ENCODE measurements at places on chromosomes 2 and 18. TPM values are rescaled to one million over a fixed set of nuclear protein-coding genes. Genes with fewer than 3 reads are reported as not detected.

DNA sequence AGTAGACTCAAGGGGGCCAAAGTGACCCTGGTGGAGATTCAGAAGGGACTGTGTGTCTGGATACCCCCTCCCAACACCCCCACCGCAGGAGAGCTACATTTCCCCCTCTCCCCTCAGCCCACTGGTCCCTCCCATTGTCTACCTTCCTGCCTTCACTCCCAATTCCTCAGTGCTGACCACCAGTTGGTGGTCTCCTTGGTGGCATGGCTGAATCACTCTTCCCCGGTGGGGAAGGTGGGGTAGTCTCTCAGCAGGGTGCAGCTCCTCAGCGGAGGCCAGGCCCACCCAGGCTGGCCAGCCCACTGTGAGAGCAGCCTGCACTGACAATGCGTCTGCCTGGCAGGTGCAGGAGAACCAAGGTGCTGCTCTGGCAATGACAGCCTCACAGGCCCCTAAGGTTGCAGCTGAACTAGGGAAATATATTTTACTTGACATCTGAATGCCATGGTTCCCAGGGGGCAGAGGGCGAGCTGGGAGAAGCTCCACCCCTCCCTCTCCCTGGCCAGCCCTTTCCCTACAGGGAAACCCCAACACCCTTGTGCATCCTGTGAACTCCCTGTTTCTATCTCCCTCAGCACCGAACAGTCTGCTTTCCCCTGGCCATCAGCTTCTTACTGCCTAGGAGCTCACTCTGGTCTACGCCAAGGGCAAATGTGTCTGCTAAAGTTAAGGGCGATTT lies 62.6 kb upstream of the PAX8 start:
- no peak for DNase-seq

GRCh38 chr2:156673333-156673615 lies 237.1 kb downstream of the GPD2 start:
- no peak for DNase-seq

- DNase-seq: no peak
Measured at GRCh38 chr2:38121481-38121880, 45.5 kb upstream of the CYP1B1 start.

DNA sequence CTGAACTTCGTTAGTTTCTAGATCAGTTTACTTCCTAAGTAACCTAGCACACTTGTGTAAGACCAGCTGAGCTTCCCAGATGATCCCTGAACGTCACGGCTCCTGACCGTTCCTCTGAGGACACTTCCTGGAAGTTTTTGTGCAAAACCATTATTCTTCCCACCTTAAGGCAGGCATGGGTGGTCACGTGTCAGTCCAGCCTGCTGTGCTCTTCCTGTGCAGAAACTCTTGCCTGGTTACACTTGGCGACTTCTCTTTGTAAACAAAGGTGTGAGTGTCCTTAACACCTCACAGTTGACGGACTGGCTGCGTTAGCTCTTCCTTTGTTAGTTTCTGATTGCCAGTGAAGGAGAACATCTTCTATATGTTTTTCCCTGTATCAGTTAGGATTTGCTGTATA lies 118.3 kb downstream of the SH3RF3 start:
- no peak for DNase-seq

DNA sequence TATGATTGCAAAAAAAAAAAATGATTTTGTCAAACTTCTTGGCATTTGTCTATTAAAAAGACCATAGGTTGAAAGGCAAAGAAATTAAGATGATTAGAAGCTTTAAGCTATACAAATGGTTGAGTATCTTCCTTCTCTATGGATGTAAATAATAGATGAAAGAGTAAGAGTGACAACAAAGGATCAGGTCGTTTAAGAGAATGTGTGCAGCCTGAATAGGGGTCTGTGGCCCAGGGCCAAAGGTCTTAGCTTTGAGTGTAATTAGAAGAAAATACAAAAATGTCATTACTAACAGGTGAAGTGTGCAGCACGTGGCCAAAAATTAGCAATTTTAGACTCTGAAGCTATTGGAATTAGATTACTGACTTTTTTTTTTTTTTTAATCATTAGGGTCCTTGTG lies 122.4 kb downstream of the GREB1L start:
- no peak for DNase-seq

Gene STARD6
- not detected for total RNA-seq

Gene DYNC2LI1
- total RNA-seq: 10.9 TPM

Gene CCDC74B
- 2.5 TPM for total RNA-seq

Gene SERPINB4
- not detected for total RNA-seq

GRCh38 chr18:28584731-28585130 lies 407.8 kb upstream of the CDH2 start:
- DNase-seq: no peak

DNA sequence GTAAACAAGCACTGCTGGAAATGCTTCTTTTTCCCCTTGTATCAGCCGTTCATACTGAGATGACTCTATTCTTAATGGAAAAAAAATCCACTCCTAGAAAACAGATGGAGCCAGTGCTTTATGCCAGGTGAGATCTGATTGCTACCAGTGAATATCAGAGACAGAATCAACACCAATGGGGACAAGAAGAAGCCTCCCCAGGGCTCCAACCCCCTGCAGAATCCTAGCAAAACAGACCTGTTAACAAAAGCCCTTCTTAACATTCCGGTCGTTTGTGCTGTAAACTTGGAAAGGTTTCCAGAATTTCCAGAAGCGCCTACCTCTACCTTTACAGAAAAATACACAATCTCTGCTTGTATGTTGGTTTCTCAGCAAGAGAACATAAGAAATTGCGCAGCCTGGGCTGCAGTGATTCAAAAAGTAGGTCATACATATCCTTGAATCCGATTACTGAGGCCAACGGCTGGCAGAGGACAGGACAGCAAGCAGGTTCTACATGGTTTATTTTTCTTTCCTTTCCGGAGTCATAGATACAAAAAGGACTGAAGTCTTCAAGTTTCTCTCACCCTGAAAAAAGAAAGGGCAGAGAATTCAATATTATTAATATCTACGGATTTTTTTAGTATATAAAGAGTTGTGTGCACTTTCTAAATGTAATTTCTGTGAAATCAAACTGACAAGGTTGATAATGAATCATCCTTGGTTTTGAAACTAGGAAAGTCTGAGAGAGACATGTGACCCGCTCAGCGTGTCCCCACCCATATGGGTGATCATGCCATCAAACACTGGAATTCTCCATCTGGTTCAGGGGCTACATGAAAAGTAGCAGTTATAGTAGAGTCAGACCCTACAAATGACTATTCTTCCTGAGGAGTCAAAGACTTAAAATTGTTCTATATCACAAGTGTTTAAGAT lies 266.7 kb upstream of the MGAT5 start:
- no peak for DNase-seq

DNA sequence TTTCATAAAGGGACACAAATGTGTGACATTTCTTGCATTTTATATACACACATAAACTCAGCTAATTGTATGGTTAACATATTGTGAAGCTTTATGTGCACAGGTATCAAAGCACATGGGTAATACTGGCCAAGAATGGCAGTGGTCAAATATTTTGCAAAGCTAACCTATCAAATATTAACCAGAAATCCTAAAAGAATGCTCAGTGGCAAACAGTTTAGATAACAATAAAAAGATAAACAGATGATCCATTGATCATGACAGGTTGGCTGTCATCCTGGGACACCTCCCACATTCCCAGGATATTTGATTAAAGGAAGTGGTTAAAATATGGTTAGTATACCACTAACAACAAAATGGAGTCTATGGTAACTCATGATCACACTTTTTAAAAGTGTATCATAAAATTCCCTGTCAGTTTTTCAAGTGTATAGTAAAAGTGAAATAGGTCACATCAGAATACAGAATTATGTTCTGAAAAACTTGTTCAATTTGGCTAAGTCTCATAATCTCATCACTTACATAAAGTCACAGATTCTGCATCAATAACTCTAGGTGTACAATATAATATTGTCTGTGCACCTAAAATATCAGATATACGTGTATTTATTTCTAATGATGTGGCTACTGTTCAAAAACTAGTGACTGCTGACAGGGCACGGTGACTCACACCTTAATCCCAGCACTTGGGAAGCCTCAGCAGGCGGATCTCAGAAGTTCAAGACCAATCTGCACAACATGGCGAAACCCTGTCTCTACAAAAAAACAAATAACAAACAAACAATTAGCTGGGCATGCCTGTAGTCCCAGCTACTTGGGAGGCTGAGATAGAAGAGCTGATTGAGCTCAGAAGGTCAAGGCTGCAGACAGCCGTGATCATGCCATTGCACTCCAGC lies 48.9 kb downstream of the CDH2 start:
- DNase-seq: no peak

Gene CYP27A1
- 17.2 TPM for total RNA-seq

DNA sequence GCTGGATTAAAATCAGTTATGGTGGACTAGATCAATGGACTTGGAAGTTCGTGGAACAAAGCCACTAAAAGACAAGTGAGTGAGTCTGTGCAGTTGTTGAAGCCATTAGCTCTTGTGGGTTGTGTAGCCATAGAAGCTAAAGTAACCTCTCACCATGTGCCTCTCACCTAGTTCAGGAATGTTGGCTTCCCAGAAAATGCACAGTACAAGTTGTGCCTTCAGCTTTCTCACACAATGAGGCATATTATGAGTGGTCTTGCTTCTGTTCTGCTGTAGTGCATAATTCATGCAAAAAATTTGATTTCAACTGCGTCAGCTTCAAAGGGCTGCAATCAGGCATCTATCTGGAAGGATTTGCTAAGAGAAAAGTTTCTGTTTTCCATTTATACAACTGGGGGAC lies 26.2 kb downstream of the CERS6 start:
- DNase-seq: no peak

- no peak for DNase-seq
Measured at GRCh38 chr2:118755384-118755783, 92.1 kb downstream of the EN1 start.

DNA sequence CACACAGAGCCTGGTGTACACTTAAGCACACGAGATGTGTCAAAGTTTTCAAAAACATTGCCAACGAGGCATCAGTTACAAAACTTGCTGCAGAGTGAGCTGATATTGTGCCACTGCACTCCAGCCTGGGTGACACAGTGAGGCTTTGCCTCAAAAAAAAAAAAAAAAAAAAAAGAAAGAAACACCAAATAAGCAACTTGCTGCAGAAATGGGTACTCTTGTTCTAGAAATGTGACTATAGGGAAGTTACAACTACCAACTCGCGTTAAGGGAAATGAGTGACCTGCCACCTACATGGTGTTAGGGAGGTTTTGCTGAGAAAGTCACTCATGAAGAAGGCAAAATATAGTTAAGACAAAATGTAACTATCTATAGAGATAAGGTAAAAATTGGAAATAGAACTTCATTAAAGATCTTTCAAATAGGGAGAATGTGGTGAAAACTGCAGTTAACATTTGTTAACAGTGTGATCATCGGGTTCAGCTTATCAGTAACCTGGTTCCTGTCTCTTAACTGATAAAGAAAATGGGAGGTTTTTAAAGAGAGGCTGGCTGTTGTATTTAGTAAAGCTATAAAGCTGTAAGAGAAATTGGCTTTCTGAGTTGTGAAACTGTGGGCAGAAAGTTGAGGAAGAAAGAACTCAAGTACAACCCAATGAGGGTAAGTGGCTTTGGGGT lies at the start of gene IL1RL1:
TSS of gene IL1RL1 (plus strand) at position 600 of the 677 bp plus-strand sequence. CDS start 26,702 bp downstream, outside the sequence.
- no peak for DNase-seq

GRCh38 chr2:124320051-124320688 lies 295.1 kb downstream of the CNTNAP5 start:
- no peak for DNase-seq

DNA sequence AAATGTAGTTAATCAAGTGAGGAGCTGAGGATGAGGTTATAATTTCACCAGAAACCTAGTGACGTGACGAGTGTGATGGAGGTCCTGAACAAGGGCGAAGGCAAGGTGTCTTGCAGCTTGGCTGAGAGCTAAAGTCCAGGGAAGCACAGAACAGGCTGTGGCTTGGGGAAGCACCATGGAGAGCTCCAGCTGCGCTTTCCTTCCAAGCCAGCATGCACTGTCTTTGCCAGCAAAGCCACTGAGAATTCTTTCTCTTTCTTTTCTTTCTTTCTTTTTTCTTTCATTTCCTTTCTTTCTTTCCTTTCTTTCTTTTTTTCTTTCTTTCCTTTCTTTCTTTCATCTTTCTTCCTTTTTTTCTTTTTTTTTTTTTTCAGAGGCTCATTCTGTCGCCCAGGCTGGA lies 239.3 kb downstream of the FBXO15 start:
- DNase-seq: no peak

Gene CEP192
- total RNA-seq: 24.0 TPM

DNA sequence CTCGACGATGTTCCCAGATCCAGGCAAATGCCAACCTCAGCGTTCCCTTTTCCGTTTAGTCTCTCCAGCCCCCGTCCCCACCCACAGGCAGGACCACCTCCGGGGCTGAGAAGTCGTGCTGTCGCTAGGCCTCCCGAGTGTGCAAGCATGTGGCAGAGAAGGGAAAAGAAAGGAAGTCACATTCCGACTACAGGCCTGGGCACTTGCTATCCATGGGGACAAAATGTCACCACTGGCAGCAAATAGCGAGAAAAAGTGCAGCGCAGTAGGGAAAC lies 420 bp downstream of the PIGN start:
- no peak for DNase-seq

DNA sequence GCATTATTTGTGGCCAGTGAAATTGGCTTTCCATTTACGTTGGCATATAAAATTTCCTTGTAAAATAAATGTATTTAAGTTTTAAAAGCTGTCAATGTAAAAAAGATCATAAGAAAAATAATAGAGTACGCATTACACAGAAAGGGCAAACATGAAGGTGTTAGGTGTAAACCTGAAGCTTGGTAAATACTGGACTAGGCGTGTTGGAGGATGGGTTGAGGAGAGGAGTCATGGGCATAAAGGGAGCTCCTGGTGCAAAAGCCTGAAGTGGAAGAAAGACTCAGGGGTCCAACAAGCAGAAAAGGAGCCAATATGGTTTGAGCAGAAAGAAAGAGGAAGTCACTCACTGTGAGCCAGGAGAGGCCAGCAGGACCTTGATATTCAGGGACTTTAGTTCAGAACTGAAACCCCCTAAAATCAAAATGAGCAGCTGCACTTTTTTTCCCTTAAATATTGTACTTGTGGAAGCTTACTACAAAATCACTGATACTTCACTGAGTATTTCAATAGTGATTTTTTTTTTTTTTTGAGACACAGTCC lies 24.4 kb downstream of the SP5 start:
- no peak for DNase-seq

DNA sequence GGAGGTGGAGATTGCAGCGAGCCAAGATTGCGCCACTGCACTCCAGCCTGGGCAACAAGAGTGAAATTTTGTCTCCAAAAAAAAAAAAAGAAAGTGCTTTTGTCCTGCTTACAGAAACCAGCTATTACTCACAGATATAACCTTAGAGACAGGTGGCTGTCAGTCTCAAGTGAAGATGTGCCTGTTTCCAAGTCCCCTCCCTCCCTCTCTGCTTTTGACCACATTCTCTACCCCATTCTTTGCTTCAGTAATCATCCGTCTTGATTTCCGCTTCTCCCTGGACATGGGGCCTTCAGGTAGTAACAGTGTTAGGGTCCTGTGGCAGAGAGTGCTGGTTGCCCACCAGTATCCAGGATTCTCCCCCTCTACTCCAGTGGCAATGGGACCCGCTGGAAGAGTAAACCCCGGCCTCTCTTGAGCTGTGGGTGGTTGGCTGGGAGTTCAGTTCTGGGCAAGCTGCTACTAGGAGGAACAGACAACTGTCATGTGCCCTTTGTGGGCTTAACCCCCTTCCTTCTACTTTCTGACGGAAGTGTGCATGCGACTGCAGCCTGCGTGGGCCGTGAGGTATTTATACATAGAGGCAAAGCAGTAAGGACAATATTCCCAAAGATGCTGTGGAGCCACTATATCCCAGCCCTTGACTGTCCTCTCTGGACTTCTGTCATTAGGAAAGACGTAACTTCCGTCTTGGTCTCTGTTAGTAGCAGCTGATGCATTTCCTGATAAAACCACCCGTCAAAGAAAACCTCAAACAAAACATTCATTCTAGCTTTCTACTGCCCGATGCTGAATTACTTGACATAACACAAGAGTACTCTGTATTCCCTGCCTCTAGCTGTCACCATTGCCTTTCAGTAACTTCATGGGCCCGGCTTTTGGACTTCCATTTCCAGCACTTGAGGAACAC lies 17.8 kb downstream of the PDCL3 start:
- DNase-seq: no peak

Data from right atrium auricular region (tissue), 2 donors.